Fibroblast of lung (primary cell): ENCODE measurements at places on chromosomes 5 and 9.
A peak's percentile ranks its signal among the peaks of the same experiment; 100 is the strongest.

DNA sequence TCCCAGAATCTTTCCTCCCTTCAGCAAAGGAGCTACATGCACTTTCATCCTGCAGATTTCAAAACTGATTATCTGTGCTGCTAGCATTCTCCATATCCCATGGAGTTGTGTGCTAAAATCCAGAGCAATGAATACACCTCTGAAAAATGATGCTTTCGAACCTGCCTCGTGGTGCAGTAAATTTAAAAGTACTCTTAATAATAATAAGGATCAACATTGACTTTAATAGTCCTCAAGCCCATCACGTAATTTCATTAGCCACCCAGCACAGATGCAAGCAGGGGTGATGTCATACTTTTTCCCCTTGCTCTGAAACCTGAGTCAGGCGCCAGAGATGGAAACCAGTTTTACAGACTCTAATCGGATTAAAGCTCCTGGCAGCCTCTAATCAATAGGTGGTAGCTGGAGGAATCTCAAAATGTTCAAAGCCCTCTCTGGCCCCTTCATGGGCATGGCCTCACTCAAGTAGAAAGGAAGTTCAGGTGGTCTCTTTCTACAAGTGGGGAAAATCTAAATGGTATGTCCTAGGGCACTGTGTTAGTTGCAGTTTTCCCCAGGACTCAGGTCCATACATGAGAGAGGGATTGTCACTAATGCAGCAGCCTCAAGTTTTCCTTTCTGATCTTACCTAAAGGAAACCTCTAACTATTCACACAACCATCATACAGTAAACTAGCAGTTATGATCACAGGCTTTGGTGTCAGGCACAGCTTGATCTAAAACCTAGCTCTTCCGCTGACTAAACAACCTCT lies 221.6 kb upstream of the SLC30A5 start:
- no peak for DNase-seq

DNA sequence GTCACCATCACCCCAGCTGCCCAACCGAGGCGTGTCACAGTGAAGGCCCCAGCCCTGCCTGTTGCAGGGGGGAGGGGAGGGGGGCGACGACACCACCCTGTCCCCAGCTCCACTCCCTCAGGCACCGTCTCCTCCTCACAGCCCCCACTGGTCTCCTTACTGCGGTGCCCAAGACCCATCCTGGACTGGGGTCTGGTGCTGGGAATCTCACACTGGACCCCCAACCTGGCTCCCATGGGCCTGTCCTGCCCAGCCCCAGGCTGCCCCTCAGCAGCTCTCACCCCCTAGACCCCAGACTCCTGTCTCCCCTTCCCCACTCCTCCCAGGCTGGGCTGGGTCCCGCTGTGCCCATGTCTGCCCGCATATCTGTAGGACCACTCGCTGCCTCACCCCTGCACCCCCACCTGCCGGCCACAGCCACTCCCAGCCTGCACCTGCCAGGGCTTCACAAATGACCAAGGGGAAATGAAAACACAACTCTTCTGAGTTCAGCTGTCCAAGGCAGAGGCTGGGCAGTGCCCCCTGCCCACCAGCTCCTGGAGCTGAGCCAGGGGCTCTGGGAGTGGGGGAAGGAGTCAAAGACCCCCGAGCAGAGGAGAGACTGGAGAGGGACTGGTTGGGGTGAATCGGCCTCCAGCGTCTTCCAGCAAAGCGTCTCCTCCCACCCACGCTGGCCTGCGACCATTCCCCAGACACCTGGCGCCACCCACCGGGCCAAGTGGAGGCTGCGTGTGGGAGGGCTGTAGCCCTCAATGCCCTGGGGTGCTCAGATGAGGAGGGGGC lies 32.6 kb upstream of the EGFL7 start:
- peak; percentile 36 for DNase-seq

DNA sequence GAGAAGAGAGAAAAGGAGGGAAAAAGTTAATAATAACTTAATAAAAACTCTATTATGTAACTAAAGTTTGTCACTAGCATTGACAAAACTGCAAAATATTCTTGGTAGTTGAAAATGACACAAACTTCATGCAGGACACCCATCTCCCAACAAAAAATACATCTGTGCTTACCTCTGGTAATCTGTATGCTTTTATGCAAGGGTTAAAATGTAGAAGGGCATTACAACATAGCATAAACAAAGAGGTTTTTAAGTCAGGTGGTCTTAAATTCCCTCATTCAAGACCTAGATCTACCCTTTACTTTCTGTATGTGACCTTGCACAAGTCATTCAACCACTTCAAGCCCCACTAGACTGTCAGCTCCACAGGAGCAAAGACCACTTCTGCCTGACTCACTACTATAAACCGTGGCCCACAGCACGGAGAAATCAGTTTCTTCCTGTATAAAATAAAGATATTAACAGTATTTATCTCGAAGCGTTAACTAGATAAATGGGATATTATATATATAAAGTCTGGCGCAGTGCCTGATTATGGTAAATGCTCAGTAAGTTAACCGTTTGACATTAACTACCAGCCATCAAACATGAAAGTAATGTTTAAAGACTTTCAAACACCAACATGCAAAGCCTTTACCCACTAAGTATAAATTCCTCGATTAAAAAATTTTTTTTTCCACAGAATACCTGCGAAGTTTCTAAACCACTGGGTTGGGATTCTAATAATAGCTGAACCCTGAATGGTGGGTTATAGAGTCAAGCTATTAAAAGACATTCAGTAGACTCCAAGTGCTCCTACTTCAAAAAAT lies 2.0 kb downstream of the FBXL17 start:
- peak; percentile 63 for DNase-seq

DNA sequence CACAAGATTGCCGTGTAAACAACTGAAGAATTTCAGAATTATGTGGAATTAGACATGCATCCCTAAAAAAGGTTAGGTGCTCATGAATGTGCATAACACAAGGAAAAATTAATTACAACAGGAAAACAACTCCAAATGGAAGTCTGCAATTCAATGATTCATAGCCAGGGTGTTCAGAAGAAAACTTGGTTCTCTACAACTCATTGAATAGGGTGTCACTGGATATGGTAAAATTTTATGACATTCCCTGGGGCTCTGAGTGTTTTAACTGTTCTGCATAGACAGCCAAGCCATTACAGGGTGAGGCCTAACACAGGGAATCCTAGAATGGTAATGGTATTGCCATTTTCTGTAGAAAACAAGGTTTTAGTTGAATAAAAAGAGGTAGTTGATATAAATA lies 24.4 kb upstream of the ZSWIM6 start:
- no peak for DNase-seq

GRCh38 chr5:135353952-135354721 lies 44.9 kb downstream of the MACROH2A1 start:
- DNase-seq, result peak; percentile 91

GRCh38 chr5:121915765-121916164 lies 46.0 kb upstream of the SRFBP1 start:
- DNase-seq, result no peak

DNA sequence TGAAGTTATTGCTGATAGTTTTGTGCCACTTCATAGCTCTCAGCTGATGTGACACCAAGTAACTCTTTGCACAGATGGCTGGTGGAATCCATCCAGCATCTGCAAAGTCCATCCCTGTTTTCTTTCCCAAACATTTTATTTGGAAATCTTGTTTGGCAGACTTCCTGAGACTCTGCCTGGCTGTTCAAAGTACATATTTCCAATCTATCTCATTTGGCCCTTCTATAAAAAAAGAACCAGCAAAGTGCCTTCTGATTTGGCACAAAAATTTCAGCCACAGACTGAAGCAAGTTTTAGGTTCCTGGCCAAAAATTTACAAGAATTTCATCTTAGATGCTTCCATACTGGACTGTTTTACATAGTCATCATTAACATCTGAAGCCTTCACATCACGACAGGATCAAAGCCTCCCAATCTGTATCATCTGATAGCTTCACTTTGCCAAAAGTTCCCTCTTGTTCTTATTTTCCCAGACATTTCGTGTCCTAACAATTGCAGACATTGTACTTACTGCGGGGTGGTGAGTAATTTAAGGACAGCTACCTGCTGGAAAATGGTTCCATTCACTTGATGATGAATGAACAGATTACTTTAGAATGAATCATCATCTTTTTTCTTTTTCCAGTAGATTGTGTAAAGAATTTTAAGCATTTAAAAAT lies 377.3 kb downstream of the KIAA0825 start:
- peak; percentile 84 for DNase-seq

- peak; percentile 15 for DNase-seq
Observed at GRCh38 chr9:133117271-133118178, 3.5 kb downstream of the RALGDS start.

GRCh38 chr5:149147676-149148075 lies 6.4 kb downstream of the ABLIM3 start:
- DNase-seq, result no peak

DNA sequence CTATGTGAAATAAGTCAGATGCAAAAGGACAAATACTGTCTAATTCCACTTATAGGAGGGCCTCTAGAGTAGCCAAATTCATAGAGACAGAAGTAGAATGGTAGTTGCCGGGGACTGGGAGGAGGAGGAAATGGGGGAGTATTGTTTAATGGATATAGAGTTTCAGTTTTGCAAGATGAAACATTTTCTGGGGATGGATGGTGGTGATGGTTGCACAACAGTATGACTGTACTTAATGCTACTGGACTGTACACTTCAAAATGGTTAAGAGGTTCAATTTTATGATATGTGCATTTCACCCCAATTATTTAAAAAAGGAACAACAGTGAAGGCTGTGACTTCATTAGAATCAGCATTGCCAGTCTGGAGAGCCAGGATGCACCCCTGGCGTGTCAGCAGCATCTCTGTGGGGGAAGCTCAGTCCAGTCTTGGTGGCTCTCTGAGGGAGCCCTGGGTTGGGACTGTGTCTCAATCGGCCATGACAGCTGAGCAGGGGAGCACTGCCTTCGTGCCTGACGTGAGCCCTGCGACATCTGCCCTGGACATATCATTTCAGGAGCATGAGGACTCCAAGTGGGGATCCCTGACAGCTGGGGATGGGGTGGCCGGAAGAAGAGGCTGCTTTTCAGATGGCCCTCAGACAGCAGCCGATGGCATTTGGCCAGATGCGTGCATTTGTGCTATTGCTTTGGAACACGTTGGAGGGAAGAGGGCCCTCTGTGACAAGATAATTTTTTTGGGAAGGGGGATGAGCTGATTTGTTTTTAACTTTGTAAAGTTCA lies 130.8 kb upstream of the STC2 start:
- DNase-seq, result peak; percentile 28

- DNase-seq, result no peak
Observed at GRCh38 chr9:69140123-69140735, 33.8 kb upstream of the TJP2 start.

DNA sequence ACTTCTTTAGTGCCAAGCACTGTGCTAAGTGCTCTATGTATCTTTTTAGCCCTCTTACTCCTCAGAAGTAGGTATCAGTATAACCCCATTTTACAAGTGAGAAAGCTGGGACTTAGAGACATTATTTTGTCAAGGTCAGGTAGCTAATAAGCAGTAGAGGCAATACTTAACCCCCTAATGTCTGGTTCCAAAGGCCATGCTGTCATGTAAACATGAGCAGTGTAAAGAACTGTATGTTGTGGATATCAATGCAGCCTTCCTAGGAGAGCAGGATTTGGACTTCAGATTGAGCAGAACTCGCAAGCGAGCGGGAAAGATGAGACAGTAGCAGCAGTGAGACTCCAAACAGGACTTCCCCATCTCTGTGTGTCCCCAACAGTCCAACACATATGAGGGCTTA lies 3.6 kb upstream of the SHROOM1 start:
- DNase-seq, result no peak
